ENCODE measurements at places on chromosomes 7 and 10.

GRCh38 chr10:119337796-119338432 lies 130.5 kb downstream of the GRK5 start:
- DNase-seq = no peak

- no peak for DNase-seq
Observed at GRCh38 chr7:6015917-6016652, 7.0 kb downstream of the AIMP2 start.

DNA sequence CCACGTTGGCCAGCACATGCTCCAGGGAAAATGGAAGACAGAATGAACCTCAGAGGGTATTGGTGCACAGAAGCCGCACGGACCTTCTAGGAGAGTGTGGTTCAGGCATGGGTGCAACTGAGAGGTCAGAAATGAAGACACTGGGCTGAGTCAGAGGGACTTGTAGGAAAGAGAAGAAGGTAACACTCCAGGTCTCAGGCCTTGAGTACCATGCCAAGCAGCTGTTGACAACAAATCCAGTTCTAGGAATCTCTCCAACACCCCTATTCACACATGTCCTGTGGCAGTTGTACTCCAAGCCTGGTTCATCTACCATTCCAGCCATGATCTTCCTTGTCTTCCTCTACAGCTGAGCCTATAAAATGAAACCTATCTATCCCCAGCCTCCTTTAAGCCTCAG lies 251.6 kb downstream of the USP6NL start:
- DNase-seq = no peak

DNA sequence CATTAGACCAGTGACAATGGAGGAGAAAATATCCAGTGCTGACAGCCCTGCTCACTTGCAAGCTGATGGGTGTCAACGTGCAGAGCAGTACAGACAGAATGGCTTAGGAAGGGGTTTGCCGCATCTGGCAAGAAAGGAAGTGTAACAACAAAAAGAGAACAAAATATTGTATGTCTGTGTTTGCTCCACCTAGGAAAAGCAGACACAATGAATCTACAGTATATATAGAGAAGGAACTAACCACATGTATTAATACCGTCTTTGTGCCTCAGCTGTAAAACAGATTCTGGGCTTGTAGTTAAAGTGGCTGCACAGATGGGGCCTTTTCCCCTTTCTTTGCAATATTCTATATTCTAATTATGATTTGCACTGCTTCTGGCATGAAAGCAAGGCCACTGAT lies 281.1 kb upstream of the MEOX2 start:
- DNase-seq = no peak

DNA sequence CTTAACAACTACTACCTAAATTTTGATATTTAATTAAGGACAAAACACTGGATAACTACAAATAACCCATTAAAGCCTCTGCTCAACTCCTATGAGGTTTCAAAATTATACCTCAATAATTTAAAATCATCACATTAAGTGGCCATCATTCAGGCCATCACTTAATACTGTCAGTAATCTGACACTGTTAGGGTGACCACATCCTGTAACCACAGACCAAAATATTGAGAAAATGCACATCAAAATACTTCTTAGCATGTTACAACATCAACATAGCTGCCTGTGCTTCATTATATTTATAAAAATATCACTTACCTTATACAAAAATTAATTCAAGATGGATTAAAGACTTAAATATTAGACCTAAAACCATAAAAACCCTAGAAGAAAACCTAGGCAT lies 23.3 kb downstream of the SEM1 start:
- DNase-seq = no peak

DNA sequence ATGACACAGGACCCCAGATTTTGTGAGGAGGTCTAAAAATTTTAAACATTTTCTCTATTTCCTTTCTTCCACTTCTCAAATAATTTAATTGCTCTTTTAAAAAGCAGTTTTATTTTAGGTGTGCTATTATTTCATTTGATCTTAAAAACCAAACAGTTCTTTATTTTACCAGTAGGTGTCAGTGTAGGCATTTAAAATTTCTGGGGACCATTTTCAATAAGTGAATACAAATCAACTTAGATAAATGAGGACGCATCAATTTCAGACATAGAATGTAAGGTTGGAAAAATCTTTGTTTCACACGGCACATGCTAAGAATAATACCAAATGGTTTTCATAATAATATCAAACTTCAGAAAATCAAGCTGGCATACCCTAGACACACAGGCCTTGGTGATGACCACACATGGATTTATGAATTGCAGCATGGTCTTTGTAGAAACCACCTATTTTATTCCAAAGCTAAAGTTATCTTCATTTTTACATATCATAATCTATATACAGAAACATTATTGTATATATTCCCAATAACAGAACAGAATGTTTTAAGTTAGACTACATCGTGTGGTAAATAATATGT lies 127.6 kb upstream of the SLC26A5 start:
- no peak for DNase-seq

GRCh38 chr10:124705817-124706461 lies 38.2 kb downstream of the FAM53B start:
- DNase-seq = no peak

DNA sequence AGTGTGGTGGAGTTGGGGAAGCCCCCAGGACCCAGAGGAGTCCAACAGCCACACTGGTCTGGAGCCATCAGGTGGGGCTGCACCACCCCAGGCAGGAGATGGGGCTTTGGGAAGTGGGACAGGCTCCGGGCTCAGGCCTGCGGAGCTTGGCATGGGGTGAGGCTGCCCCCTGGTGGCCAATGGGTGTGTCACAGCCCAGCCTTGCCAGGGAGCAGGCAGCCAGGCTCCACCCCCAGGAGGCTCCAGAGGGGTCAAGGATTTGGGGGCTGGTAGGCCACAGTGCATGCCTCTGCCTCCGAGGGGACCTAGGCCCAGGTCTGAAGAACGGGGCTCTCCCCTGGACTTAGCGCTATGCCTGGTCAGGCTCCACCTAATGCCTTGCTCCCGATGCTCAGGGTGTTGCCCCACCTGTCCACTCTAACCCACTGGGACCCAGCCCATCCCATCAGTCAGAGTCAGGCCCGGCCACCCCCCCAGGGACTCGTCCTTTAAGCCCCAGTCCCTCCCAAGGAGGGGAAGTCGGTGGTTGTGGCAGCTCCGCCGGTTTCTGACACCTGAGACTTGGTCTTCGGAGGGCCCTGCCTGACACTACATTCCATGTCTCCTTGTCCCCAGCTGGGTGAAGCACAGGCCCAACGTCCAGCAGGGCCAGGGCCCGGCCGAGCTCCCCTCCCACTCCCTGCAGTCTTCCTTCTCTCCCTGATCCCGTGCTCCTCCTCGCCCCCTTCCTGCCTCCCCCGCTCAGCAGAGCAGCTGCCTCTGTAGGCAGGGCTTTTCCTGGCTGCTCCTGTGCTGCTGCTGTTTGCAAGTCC lies 11.3 kb upstream of the SAMD8 start:
- peak; percentile 59 for DNase-seq

DNA sequence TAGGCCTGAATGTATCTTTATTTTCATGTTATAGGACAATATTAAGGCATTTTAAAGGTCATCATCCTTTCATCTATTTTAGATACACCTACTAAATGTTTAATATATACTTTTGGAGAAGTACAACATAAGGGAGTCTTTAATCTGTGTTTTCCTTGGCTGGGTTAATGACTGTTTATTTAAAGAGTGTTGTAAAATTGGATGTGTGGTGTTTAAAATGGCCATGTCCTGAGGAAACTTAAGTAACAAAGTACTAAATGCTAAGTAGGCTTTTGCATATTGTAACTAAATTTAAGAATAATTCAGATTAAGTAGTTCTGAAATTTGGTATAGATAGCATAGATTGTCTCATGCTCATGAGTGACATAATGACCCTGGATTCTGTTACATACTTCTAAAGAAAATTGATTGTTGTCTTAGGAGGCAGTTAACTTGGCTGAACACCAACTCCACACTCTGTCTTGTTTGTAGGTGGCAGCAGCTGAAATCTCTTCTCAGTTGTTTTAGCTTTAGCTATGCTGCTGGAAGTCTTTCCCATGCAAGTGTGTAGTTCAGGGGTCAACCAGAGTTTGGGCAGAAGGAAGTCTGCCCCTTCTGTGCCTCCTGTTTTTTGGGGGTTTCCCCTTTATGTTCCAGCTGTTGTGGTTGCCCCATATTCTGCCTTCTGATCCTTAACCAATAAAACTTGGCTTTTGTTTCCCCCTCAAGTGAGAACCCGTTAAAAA lies 29.2 kb downstream of the DLD start:
- DNase-seq = no peak

DNA sequence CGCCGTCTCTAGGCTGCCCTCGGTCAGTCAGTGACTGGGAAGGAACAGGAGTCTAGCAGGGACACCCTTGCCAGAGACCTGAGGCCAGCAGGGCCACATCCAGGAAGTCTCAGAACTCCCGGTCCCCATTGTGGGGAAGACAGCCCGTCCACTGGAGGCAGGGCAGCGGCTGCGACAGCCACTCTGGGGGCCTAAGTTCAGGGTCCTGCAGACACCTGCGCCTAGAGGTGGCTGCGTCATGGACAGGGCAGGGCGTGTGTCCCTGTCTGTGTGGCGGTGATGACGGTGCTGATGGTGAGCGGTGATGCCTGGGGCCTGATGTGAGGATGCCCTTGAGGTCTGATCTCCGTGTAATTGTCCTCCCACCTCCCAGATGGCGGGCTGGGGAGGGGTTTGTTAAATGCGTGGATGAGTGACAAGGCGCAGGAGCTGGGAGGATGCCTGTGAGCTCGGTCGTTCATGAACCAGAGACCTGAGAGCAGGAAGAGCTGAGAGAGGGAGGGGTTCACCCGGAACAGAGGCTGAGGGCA lies 537.9 kb upstream of the FOXK1 start:
- no peak for DNase-seq

GRCh38 chr7:150974468-150975391 lies 3.4 kb downstream of the KCNH2 start:
- DNase-seq = no peak

DNA sequence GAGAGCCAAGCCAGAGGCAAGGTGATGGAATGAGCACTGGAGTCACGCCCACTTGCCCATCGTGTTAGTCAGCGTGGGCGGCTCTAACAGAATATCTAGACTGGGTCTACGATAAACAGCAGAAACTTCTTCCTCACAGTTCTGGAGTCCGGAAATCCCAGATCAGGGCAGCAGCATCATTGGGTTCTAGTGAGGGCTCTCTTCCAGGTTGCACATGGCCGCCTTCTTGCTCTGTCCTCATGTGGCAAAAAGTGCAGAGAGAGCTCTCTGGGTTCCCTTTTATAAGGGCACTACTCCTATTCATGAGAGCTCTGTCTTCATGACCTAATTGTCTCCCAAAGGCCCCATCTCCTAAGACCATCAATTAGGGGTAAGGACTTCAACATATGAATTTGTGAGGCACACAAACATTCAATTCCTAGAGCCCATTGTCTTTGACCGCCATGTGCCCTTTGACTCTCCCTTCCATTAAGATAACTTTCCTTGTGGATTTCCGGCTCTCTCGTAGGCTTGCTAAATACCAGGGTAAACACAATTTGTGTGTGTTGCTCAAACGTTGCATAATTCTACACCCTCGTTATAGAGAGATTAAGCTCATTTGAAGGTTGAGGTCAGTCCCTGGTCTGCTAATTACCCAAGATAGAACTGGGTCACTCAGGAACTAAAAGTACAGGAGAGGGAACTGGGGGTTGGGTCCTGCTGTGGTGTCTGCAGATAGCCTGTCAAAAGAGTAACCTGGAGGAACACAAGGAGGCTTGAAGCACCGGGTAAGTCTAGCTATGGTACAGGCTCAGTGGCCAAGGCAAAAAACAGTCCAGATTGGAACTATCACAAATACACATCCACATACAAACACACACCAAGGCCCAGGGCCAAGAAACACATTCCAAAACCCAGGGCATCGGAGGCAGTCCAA lies 28.7 kb upstream of the USP6NL start:
- no peak for DNase-seq

DNA sequence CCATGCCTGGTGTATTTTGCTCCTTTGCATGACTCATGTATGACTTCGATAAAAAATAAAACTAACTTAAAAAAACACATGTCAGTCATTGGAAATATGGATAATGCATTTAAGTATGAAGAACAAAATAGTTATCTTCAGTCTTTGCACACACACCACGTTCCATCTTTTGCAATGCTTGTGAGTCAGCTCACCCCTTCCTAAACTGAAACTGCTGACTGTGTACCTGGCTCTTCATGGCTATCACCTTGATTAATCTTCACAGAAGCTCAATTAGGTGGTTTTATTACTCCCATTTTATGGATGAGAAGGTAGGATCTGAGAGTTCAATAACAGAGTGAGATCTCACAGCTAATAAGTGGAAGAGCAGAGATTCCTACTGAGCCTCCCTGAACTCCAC lies 79.5 kb downstream of the CARD11 start:
- DNase-seq = no peak

DNA sequence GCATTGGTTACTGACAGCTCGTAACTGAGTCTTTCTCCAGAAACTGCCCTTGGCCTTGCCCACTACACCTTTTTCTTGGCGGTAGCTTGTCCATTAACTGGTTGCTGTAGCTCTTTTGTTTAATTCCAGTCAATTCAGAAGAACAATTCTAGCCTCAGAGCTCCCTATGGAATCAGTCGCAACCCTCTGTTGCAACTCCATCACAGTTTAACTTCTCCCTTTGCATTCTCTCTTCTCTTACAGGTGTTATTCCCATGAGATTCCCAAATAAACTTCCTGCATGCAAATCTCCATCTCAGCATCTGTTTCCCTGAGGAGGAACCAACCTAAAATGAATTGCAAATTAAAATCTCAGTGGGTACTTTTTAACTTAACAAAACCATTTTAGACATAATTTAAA lies 28.4 kb upstream of the TMEM26 start:
- no peak for DNase-seq

DNA sequence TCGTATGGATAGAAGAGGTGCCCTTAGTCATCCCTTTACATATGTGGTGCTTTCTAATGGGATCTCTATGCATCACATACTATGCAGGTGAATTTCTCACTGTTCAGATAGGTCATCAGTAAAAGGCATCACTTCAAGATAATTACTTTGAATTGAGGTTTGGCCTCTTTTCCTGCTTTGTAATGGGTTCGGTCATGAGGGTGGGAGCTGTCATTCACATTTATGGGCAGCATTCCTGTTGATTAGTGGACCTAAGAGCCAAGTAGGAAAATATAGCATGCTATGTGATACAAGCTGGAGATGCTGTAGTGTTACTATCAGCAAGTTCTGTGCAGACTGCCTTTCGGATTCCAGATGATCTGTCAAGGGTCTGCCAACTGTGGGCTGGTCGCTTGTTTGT lies 156.3 kb downstream of the LCOR start:
- no peak for DNase-seq

DNA sequence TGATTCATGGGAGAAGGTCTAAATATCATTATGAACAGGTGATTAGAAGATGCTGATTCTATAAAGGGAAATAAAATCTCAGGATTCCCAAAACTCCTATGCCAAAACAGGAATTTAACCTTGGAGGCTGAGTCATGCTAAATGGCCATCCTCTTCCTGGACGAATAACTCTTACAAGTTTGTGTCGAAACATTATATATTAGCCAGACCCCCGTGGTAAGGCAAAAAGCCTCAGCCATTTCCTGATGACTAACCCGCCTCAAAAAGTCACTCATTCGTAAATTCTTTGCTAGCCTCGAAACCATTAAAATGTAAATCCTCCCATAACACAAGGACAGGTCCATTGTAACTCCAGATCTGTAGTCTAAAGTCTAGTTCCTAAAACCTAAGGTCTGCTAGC lies 32.0 kb downstream of the CUL2 start:
- DNase-seq = peak; percentile 13

Data from HAP-1 (cell line).